ENCODE measurements at places on chromosomes 2 and 18.

DNA sequence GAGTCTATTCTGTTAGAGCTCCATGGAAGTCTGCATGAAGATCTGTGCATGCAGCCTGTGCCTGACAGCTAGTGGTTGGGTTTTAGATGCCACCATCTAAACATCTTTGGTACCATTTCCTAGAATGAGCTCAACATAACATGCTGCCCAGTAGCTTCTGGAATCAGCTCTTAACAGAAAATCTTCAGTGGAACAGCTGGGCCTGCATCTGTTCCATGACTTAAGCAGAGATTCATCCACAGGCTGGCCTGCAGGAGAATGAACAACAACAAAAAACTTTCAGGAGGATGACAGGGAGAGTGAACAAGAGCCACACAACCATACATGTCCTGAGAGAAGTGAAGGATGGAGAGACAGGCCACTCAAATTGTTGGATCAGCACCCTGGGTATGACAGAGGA lies 316.6 kb downstream of the RDH14 start:
- no peak for DNase-seq

GRCh38 chr2:119463136-119463535 lies 31.5 kb downstream of the TMEM37 start:
- no peak for DNase-seq

DNA sequence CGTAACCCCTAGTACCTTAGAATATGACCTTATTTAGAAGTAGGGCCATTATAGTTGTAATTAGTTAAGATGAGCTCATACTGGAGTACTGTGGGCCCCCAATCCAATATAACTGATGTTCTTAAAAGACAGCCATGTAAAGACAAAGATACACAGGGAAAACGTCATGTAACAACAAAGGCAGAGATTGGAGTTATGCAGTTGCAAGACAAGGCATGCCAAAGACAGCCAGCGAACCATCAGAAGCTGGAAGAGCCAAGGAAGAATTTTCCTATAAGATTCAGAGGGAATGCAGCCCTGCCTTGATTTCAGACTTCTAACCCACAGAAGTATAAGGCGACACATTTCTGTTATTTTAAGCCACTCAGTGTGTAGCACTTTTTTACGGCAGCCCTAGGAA lies 55.9 kb upstream of the TLK1 start:
- no peak for DNase-seq

GRCh38 chr2:7905756-7906155 lies 776.1 kb upstream of the ID2 start:
- DNase-seq, result no peak

GRCh38 chr2:218238887-218239286 lies 21.9 kb downstream of the ARPC2 start:
- DNase-seq, result no peak

- no peak for DNase-seq
Measured at GRCh38 chr2:100683231-100683630, 120.4 kb downstream of the PDCL3 start.

DNA sequence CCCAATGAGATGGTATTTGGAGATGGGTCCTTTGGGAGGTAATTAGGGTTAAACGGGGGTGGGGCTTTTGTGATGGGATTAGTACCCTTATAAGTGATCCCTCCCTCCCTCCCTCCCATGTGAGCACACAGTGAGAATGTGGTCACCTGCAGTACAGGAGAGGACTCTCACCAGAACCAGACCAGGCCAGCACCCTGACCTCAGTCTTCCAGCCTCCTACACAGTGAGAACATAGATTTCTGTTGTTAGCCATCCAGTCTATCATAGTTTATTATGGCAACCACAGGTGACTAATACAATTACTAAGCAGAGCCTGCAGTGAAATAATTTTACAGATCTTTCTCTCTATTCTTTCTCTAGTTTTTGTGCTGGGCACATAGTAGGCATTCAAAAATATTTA lies 137.7 kb upstream of the PKDCC start:
- peak; percentile 90 for DNase-seq

DNA sequence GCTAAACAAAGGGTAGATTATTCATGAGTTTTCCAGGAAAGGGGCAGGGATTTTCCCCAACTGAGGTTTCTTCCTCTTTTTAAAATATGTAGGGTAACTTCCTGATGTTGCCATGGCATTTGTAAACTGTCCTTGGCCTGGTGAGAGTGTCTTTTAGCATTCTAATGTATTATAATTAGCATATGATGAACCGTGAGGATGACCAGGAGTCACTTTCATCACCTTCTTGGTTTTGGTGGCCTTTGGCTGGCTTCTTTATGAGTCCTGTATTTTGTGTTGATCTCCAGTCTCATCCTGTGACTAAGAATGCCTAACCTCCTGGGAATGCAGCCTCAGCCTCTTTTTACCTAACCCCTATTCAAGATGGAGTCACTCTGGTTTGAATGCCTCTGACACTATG lies 391.0 kb upstream of the LINC00305 start:
- DNase-seq, result no peak

- DNase-seq, result no peak
Measured at GRCh38 chr2:230996661-230997060, 740 bp downstream of the SPATA3 start.

DNA sequence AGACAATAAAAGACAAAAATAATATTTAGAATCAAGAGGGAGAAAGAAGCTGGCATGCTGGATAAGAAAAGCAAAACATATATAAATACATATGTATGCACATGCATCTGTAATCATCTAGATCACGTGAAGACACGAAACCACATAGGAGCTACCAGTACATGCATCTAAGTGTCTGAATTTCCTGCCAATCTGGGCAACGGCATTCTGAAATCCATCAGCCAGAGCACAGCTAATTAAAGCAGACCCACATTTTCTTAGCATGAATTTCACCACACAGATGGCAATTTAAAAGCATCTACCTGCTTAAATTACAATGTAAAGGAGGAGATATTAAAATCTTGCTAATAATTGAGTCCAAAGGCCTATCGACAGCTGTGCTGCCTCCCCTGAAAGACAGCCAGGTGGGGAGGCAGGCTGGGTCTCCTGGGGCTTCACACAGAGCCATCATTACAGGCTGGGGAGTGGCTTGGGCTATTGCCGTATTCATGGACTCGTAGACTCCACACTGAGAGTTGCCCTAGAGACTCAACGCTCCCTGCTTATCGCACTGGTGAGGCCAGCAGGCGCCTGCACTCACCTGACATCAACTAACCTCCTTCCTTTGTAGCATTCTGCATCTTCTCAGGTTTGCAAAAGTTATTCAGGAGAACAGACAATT lies 272.5 kb upstream of the PXDN start:
- DNase-seq, result no peak

DNA sequence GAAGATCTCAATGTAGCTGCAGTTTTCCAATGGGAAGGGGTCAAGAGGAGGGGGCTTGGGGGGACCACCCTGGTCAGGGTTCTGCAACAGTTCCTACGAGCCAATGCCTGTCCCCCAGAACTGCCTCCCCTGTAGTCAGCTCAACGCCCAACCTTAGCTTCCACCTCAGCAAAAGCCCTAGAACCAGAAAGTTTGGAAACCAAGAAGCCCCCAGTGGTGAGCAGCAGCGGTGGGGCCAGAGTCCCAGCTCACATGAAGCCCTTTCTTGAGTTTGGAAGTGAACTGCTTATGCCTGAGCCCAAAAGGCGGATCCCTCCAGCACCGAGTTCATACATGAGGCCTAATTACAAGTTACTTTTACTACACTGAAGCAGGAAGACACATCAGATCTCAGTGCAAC lies 162.4 kb downstream of the HDAC4 start:
- no peak for DNase-seq

- no peak for DNase-seq
Measured at GRCh38 chr2:9467687-9468086, 6.7 kb upstream of the IAH1 start.

- DNase-seq, result peak; percentile 76
Measured at GRCh38 chr2:27885661-27886060, 4.5 kb downstream of the RBKS start.

DNA sequence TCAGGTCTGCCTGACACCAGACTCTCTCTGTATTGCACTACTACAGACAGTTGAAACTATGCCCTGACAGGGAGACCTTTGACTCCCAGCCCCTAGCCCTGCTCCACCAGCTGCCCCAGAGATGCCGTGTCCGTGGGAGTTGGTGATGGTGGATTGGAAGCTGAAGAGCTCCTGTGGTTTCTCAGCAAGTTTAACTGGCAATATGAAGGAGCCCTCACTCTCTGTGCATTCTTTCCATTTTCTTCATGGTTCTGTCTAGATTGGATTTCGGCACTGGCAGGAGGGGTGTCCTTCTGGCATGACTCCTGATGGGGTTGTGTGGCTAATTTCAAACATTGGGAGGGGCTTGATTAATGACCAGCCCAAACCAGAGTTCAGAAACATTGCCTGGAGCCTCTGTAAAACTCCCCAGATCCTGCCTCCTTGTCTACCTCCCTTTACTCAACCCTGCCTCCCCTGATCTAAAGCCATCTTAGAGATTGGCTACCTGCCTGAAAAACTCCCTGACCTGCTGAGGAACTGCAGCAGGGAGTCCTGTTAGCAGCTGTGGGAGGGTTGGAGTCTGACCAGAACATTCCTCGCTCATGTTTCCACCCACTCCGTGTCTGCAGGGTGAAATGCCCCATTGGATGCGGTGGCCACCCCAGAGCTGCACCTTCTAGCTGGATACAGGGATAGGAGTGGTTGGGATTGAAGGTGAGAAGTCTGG lies 206.9 kb upstream of the SPRED2 start:
- DNase-seq, result peak; percentile 90

GRCh38 chr2:23587341-23587880 lies 202.4 kb downstream of the KLHL29 start:
- DNase-seq, result no peak

GRCh38 chr2:168559187-168559586 lies 103.1 kb downstream of the CERS6 start:
- DNase-seq, result no peak

GRCh38 chr18:76499637-76500340 lies 4.7 kb upstream of the ZNF516 start:
- no peak for DNase-seq

DNA sequence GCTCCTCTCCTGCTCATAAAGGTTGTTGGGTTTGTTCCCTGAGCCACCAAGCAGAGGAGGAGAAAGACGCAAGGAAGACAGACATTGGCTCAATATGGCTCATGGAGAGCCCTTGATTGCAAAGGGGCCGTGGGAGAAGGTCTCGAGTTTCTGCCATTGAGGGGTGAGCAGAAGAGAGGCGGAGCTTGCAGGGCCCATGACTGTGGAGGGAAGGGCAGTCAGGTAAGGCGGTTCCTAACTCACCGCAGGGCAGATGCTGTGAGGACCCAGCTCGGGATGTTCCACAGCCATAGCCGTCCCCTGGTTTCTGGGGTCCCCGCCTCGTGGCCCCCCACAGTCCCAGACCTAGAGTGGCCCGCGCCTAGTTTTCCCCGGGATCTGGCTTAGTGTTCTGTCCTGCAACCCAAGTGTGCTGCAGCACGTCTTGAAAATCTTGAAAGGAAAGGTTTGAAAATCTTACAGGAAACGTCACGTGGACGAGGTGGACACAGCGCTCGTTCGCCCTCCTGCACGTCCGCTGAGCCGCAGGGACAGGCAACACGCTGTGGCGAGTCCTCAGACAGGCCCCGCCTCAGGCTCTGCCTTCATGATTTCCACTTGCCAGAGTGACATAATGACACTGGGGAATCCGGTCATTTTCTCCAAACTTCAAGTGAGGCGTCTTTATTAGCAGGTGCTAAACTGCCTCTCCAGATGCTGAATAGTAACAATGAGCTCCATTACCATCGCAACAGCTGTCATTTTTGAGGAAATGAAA lies 105.5 kb upstream of the HDAC4 start:
- no peak for DNase-seq

DNA sequence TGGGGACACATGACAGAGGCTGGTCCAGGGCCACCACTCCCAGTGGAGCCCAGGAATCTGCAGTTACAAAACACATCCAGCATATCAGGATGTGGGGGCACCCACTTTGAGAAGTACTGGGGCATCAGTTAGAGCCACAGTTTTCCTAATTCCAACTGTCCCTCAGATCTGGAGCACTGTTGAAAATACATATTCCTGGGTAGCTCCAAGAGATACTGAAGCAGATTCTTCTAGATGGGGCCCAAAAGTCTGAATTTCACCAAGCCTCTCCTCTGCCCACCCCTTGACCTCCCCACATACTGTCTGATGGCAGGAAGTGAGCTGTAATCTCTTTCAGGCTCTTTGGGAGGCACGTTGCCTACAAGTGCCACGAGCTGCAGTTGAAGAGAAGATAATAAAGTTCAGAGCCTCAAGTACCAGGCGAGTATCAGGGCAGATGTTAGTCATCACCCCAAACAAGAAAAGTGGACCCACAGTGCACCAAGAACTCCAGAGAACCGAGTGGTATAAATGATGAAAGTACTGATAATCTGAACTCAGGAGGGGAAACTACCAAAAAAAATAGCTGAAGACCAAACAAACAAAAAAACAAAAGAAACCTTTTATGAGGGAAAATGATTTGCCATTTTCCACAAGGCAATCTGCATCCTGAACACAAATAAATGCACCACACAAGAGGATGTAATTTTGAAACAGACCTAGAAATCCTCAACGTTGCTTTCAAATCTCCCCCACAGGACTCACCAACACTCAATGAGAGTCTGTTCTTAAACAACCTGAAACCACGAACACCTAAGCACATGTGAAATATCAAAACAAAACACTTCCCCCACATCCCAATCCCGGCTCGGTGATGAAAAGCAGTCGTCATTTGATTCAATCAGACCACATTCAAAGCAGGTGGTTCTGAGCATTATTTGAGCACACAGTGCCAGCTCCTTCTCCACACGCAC lies 98.7 kb downstream of the TCF4 start:
- no peak for DNase-seq

GRCh38 chr2:209369656-209370055 lies 54.2 kb upstream of the MAP2 start:
- DNase-seq, result no peak

- peak; percentile 62 for DNase-seq
Measured at GRCh38 chr2:31270131-31270530, 36.2 kb downstream of the EHD3 start.

DNA sequence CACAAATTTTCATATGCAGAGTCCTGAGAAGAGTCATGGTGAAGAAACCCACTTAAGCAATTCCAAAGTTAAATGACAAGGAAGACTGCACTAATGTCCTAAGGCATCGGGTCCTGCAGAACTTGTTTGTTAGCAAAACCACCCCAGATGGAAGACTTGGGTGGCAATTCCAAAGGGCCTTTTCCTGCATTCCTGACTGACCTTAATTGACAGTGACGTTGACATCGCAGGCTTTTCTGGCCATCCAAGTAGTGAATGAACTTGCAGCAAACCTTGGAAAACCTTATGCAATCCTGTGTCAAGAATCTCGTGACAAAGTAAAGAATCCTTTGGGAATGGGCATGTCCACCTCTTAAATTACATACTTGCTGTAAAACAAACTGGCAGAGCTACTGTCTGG lies 112.5 kb upstream of the SH3BP4 start:
- peak; percentile 32 for DNase-seq

GRCh38 chr2:132652474-132652873 lies 17.5 kb downstream of the LYPD1 start:
- no peak for DNase-seq

All from kidney glomerular epithelial cell (primary cell).